ENCODE measurements at places on chromosomes 2 and 18.

DNA sequence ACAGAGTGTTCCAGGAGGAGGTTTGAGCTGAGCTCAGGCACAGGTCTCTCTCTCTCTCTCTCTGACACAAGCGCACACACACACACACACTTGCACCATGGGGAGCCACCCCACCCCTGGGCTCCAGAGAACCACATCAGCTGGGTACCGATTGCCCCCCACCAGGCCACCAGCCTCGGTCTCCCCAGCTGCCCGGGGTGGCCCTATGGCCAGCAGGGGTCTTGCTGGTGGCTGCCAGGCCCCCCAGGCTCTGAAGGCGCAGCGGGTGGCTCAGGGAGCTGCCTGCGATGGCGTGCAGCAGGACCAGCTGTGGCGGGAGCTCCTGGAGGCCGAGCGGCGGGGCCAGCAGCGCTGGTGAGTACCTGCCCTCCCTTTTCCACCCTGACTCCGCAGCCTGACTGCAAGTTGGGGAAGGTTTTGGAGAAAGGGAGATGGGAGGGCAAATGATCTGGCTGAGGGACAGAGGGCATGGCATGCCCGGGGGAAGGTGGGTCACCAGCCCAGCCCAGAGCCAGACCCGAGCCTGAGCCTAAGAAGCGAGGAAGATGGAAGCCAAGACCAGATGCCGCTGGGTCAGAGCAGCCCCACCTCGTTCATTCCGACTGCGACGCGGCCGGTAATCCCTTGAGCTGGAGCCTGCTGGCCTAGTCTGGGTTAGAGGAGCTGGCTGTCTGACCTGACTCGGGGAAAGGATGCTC is 21.9 kb upstream of the SLC66A3 start:
- DNase-seq, result no peak

GRCh38 chr2:158380746-158381145 is 75.8 kb downstream of the CCDC148 start:
- no peak for DNase-seq

GRCh38 chr2:172398440-172398839 is 28.9 kb upstream of the ITGA6 start:
- DNase-seq, result no peak

- DNase-seq, result no peak
Observed at GRCh38 chr2:118019821-118020220, 6.0 kb upstream of the CCDC93 start.

GRCh38 chr2:134408386-134408785 is 154.5 kb downstream of the MGAT5 start:
- DNase-seq, result no peak

DNA sequence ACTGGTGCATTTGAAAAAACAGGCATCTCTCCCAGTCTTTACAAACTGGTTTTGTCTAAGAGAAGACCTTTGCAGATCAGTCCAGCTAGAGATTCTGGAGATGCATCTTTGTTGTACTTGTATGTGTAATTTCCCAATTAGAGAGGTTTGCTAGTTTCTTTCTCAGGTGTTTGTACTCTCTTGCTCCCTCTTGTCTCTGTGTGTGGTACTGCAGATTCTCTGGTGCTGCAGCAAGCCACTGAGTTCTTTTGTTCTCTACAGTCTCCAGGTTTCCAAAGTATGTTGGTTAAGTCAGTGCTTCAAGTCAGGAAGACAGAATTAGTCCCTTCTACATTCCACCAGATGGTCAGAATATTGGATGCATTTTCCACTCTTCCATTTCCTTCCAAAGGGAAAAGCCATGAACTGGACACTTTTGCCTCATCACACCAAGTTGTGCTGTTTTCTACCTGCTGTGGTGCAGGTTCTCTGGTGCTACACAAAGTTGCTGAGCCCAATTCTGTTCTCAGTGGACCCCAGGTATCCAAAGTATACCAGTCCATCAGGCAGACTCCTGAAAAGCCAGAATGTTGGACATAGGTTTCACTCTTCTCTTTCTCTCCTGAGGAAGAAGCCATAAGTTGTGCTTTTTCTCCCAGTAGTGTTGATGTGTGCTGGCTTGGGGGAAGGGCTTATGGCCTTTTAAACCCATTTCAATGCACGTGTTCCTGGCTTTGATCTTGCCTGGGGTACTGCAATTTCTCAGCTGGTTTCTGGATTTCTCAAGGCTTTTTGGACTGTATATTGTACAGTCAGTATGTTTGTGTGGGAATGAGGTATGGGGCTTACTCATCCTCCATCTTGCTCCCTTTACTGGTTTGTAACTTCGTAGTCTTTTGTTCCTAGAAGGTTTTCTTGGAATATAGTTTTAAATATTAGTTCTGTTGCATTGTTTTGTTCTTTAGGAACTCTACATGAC is 29.8 kb downstream of the EPC2 start:
- no peak for DNase-seq

- no peak for DNase-seq
Observed at GRCh38 chr2:158112992-158113391, 11.3 kb downstream of the UPP2 start.

DNA sequence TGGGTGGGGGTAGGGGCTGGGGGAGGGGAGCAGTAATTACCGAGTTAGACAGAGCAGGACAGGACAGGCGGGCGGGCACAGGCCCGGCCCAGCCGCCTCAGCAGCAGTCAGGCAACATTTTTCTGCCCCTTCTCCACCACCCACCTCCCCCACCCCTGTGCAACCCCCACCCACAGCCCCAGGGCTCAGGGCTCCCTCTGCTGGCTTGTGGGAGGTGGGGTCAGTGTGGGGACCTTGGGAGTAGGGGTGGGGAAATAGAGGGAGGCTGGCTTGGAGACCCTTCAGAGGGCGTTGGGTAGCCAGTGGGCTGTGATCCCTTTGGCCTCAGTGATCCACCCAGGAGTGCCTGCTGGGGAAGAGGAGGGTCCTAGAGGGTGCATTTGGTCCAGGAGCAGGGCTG is 6.4 kb downstream of the WNT6 start:
- DNase-seq, result no peak

- DNase-seq, result no peak
Observed at GRCh38 chr2:176039375-176039774, 37.3 kb upstream of the LNPK start.

GRCh38 chr2:223856584-223856983 is 19.2 kb upstream of the AP1S3 start:
- no peak for DNase-seq

DNA sequence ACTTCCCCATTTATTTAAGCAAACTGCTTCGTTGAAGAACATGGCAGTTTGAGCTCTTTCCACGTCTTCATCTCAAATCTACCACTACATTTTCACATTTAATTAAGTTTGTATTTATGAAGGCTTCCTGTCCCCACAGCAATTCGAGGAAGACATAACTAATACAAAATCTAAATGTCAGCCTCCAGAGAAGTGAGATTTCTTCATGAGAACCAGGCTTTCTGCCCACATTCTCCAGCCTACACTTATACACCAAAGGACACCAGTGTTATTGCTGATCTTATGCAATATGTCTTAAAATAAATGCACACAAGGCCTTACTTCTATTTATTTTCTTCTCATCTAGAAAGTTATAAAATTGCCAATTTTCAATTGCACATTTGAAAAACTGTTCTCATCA is 1209.3 kb upstream of the FAM98A start:
- no peak for DNase-seq

GRCh38 chr2:149650006-149650405 is 62.4 kb upstream of the MMADHC start:
- DNase-seq, result no peak
